NCI-H2171 treated with DMSO at 0.1 percent for 48 hours (cell line): ENCODE measurements at places on chromosomes 16 and 17.

DNA sequence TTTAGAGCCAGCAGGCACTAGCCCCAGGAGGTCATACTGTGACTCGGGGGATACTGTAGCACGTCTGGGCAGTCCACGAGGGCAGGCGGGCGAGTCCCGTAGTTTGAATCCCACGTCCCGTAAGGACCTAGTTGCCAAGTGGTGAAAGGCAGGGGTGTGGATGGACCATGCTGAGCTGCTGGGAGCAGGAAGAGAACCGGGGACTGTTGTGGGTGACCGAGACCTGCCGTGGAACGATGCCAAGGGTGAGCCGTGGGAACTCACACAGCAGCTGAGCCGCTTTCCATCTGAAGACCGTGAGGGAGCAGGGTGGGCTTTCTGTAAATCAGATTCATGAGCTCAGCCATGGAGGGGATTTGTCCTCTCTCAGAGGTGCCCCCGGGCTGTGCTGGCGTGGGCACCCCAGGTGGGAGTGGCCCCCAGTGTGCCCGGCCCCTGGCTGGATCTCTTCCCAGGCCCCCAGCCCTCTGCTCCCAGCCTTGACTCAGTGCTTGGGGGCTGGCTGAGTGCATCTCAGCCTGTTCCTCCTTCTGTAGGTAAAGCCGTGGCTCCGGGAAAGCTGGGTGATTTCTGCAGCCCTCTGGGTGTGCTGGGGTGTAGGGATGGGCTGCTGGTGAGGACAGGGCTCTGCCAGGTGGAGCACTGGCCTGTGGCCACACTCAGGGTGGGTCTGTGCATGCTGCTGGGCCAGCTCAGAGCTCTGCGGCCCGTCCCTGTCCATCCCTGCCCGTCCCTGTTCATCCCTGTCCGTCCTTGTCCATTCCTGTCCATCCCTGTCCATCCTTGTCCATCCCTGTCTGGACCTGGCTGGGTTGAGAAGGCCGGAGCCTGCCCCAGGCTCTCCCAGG is 13.6 kb downstream of the ASPSCR1 start:
- DNase-seq: no peak

GRCh38 chr17:82392209-82392920 is 20.8 kb downstream of the UTS2R start:
- DNase-seq: no peak

GRCh38 chr16:75065149-75065505 is 51.5 kb downstream of the LDHD start:
- no peak for DNase-seq

DNA sequence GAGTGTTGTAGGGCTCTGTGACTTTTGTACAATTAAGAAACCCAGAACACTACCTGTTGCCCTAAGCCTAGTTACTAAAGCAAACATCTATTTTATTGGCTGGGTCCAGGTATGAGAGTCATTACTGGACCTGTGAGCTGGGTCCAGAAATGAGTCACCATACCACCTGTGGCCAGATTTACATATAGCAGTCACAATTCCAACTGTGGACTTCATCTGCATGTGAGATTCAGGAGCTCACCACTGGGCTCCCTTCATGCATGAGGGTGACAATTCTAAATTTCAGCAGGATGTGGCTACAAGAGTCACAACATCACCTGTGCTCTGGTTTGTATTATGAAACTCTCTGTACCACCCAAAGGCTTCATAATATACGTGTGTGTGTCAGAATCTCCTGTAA is 2038.0 kb downstream of the TP53TG3F start:
- no peak for DNase-seq

DNA sequence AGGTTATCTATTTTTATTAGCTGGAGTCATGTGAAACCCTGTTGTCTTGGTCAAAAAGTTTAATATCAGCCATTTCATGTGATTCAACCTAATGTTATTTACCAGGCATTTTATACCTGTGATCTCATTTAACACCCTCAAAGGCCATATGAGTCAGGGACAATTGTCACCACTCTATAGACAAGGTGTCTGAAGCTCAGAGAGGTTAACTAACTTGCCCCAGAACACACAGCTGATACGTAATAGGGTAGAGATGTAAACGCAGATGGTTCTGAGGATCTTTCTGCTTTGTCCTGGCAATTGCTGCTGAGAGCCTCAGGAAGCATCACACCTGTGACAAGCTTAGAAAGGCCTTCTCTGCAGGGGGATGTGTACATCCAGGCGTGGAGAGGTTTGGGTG is 4.9 kb downstream of the CD300A start:
- DNase-seq: no peak
